ENCODE measurements at places on chromosomes 12 and 14.

DNA sequence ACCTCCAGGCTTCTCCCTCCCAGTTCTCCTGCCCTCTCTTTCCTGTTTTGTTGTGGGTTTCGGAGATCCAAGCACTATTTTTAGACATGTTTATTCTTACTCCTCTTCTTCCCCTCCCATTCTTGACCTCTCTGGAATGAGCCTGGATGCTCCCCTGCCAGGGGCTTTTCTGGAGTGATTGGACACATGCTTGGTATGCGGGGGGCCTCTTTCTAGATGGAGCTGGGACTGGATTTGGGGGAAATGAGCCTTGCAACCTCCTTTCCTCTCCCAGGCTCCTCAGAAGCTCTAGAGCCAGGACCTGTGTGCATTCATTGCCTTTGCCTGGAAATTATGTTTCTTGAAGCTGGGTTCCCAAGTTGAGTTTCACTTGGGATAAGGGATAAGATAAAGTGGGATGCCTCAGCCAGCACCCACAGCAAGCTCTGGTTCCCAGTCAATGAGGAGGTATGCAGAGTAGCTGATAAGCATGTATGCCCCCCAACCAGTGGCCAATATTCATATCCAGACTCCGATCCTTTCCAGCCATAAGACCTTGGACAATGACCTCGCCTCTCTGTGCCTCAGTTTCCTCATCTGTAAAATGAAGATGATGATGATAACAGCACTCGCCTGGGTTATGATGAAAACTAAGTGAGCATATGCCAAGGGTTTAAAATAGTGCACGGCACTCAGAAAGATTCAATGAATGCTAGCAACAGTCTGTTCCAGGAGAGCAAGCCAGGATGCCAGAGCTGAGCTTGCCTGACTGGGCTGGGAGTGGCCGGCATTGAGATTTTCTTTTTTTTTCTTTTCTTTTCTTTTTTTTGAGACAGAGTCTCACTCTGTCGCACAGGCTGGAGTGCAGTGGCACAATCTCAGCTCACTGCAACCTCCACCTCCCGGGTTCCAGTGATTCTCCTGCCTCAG lies 97.8 kb downstream of the SCARB1 start:
- DNase-seq: no peak

GRCh38 chr14:90454041-90455000 lies 57.5 kb downstream of the CALM1 start:
- peak; percentile 96 for DNase-seq

DNA sequence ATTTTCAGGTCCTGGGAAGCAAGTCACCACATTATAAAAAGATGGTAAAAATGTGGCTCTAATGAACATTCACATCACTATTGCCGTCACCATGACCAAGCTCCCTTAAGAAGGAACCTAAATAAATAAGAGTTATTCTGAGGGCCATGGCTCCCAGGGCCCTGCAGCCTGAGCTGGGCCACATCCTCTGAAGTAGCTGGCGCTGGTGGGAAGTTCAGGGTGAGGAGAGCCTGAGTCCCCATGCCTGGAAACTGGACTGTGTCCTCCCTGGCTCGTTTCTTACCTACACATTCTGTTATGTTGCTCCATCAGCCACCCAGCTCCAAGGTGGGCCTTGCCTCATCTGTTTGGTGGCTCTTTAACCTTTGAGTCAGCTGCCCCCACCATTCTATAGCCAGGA lies 42.5 kb downstream of the TSPAN11 start:
- DNase-seq: no peak

- DNase-seq: no peak
Observed at GRCh38 chr12:82470906-82471512, 112.7 kb downstream of the METTL25 start.

- DNase-seq: no peak
Observed at GRCh38 chr12:107134558-107134957, 41.2 kb upstream of the CRY1 start.

All from glutamatergic neuron (in vitro differentiated cells).